T-helper 9 cell (primary cell): ENCODE measurements at places on chromosomes 16 and 17.

DNA sequence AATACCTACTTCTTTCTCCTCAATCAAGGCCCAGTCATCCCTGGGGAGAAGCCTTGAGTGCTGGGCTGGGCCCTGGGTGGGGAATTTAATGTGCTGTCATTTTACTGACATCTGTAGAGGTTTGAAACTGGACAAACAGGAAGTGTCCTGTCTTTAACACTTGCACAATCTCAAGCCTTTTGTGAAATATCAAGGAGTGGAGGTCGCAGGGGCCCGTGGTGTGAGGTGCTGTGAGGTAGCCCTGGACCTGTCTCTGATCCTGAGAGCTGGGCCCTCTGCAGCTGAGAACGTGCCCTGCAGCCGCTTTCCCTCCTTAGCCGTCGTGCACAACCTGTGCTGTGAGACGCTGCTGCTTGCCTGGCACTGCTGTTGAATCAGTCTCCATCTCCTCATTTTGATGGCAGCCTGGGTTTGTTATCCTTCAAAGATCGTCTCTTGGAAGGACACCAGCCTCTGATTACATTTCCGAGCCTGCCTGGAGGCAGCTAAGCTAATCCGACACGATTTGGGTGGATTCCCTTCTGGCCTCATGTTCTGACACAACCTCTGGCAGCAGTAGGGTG, 29.9 kb downstream of the SMARCE1 start:
- DNase-seq: no peak

DNA sequence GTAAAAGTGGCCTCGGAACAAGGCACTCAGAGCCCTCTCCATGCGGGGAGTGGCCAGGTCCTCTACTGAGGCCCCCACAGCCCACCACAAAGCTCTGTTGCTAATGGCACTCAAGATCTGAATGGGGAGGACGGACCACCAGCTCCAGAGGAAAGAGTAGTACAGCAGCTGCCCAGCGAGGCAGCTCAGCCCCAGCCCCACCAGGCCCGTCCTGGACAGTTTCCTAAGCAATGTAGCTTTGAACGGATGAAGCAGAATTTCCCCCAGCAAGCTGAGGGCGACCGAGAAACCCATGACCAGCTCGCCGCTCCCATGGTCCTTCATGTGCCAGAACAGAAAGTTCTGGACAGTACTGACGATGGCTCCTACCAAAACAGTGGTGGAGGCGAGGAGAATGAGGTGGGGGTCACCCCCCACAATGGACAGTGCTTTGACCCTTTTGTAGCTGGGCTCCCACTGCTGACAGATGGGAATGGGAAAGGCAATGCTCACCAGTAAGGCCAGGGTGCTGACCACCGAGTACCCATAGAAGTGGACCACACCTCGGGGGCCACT, 1.5 kb downstream of the MFSD6L start:
- DNase-seq: no peak

DNA sequence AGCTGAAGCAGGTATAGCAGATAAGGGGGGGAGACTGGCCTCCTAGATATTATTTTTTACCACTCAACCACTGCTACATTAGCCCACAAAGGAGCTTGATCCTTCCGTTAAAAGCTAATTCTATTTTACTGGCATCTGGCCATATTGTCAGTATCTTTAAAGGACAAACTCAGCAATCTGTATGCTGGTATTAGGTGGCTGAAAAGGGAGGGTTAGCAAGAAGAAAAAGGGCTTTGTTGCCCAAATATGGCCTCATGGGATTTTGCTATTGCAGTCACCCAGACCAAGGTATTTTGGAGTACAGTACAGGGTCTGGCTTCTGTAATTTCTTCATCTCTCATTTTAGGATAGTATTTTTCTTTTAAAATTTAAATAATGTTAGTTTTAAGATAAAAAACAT, 14.4 kb downstream of the RFWD3 start:
- no peak for DNase-seq

GRCh38 chr17:7249830-7250229, 1.7 kb downstream of the CTDNEP1 start:
- no peak for DNase-seq

- DNase-seq: peak; percentile 4
Observed at GRCh38 chr16:79372503-79373184, 227.9 kb downstream of the MAF start.

GRCh38 chr16:1333149-1333812, at the start of gene BAIAP3:
Gene BAIAP3 (plus strand): TSS chr16:1333645. CDS start chr16:1338550, 4,905 bp downstream.
- DNase-seq: peak; percentile 58

DNA sequence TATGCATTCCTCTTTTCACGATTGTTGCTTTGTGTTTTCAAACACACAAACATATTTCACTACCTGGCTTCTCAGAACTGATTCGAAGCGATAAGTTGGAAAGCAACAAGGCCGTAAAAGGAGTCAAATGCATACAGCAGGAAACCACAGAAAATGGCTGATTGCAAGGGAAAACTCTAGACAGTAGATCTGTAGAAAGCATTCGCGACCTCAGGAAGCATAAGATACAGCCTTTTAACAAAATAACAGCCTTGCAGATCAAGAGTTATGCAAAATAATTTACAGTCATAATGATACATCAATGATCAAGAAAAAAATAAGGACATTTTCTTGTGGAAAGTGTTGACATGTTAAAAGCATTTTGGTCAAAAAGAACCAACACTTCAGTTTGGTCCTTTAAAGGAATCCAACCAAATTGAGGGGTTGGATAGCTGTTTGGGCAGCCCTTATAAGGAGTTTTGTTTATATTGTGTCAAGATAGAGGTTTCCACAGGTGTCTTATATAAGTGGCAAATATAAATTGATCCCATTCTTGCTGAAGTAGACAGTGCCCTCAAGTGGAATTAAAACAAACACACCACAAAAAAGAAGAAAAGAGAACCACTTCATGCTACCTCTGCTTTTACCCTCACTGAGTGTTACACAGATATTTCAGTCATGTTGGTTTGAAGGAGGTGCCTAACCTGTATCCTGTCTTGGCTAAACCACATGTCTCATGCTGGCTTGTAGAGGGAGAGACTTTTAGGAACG, 5.5 kb downstream of the CYLD start:
- no peak for DNase-seq

DNA sequence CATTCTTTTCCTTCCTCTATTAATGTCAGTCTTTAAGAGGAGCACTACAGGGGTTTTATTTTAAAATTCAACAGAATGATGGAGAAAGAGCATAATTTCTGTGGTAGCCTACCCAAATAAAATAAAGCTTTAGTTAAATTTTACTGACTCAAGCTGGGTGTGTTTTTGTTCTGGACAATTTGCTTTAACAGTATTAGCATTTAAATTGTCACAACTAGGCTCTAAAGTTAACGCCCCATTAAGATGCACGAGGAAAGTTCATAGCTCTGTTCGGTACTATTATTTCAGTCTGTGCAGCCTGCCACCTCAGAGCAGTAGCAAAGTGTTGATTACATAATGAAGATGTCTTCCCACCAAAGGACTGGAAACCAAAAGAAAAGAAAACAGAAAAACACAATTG, 52.0 kb downstream of the CDK12 start:
- DNase-seq: no peak

GRCh38 chr16:11828696-11829095, 22.6 kb downstream of the RSL1D1 start:
- DNase-seq: no peak

DNA sequence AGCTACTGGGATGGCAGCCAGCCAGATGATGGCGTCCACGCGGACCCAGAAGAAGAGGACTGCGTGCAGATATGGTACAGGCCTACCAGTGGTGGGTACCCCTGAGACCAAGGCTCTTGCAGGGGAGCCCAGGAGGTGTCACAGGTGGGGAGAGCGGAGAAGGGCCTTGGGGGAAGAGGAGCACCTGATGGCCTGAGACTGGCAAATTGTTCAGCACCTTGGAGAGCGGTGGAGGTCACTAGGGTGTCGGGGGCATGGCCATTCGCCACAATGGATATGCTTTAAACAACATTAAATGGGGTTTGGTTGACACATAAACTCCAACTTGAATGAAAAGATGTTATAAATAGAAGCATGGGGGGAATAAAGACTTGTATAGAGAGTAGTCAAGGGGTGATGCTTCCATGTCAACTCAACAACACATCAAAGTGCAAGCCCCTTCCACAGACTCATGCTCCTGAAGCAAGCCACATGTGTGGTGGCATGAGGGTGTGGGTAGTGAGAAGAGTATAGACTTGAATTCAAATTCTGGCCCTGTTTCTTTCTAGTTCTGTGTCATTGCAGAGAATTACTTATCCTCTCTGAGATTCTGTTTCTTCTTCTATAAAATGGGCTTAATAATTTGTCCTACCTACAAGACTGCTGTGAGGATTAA, 22.2 kb downstream of the CLEC19A start:
- no peak for DNase-seq

GRCh38 chr16:3173892-3174617, 13.9 kb upstream of the OR1F1 start:
- no peak for DNase-seq

GRCh38 chr16:71930013-71930563, 34.8 kb downstream of the IST1 start:
- no peak for DNase-seq

DNA sequence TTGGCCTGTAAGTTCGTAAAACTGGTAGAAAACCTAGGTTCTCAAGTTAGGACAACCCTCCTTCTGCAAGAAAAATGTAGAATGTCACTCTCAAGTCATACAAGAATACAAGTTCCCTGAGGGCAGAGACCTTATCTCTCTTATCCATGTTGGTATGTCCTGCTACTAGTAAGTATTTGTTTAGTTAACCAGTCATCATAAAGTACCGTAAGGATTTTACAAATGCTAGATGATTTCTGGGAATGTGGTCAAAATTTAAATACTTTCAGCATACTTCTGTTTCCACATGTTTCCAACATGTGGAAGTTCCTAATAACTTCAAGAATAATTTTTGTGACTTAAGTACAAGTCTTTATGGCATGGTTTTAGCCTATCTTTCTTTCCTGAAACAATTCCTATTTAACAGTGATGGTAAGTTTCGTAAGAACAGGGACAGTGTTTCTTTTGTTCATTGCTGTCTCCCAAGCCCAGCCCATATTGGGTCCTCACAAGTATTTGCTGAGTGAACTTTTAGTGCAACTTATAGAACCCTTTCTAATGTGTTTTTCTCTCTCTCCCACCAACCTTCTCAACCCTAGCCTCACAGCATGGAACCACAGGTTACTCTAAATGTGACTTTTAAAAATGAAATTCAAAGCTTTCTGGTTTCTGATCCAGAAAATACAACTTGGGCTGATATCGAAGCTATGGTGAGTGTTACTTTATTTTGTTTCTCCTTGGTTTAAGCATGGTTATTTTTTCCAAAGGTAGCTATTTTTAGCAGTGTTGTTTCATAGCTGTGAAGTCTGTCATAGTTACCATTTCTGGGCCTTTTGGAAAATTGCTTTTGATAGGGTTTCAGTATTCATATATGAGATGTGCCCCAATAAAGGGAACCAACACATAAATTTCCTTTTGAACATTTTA, 4.5 kb downstream of the NBR1 start:
- no peak for DNase-seq

DNA sequence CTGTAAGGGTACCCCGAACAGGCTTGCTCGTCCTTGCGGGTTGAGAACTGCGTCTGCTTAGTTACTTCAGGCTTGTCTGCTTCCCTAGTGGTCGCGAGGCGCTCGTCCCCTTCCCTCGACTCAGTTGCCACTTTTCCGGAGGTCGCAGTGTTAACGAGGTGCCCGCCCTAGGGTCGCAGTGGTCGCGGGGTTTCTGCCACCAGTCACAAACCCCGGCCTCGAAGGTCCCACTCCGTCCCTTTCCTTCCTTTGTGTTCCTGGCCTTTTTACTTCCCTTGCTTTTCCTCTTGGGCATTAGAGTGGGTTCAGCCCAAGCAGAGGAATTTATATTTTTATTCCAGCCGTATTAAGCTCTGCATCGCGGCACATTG, 299 bp downstream of the NUP85 start:
- no peak for DNase-seq

DNA sequence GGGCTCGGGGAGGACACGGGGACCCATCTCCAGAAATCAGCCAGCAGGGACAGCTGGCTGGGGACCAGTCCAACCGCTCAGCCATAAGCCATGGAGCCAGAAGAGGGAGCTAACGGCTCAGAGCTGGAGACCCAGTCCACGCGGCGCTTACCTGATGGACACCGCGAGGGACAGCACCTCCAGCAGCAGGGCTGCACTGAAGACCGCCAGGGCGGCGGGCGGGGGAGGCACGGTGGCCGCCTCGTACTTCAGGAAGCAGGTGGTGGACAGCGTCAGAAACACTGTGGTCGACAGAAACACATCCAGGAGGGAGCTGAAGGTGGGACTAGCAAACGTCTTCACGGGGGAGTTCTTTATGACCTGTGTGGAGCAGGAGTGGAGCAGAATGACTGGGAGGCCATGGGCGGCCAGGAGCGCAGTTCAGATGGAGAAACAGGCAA, 102.6 kb upstream of the CREBBP start:
- DNase-seq: peak; percentile 9

DNA sequence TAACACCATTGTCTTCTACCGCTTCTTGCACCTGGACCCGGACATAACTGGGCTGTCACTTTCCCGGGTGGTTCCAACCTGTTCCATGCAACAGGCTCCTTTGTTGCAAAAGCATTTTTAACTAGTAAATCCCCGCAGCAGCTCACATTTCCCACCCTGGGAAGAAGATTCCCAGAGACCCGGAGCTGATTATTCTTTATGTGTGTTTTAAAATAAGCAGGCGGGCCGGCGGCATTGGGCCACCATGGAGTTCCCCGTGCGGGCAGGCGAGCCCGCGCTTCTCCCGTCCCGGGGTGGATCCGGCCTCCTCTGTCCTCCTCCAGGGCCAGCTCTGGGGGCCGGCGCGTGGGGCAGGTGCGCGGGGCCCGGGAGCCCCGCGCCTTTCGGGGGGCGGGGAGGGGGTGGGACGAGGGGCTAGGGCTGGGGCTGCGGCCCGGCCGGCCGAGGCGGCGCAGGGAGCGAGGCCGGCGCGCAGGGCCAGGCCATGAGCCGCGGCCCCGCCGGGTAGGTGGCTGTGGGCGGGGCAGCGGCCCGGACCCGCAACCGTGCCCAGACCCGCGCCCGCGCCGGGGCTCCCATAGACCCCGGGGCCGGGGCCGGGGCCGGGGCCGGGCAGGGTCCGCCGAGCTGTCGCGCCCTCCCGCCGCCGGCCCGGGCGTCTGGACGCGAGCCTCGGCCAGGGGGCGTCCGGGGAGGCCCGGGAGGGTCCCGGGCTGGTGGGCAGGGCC, 1.7 kb downstream of the CRAMP1 start:
- DNase-seq: no peak

- DNase-seq: no peak
Observed at GRCh38 chr16:74462361-74462760, 41.1 kb upstream of the CLEC18B start.

- no peak for DNase-seq
Observed at GRCh38 chr17:50916708-50917417, 50.7 kb upstream of the TOB1 start.

DNA sequence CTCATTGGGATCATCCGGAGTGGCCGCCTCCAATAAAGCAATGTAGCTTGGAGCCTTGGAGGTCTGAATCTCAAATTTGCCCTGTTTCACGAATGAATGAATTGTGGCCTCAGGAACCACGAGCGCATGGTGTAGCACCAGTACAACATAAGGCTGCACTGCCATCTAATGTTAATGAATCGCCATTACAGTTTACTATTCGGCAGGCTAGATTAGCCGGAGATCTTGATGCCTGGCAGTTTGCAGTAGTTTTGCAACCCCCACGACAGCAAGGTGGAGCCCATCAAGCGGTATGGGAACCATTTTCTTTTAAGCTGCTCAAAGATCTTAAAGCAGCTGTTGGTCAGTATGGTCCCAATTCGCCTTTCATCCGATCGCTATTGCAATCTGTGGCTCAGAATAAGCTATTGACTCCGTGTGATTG, 18.8 kb downstream of the ALOX15B start:
- DNase-seq: peak; percentile 17
